ENCODE measurements at places on chromosomes 12 and 14. TPM values are rescaled to one million over a fixed set of nuclear protein-coding genes. Genes with fewer than 3 reads are reported as not detected.

The GALNT16 gene
- total RNA-seq, result under 0.01 TPM

The AKAP5 gene
- total RNA-seq, result 3.0 TPM

The KERA gene
- total RNA-seq, result not detected

The MRPS35 gene
- total RNA-seq, result 55.7 TPM

The PALS1 gene
- 38.4 TPM for total RNA-seq

The FOXA1 gene
- not detected for total RNA-seq

The NRIP2 gene
- total RNA-seq, result 0.86 TPM

The AQP6 gene
- total RNA-seq, result not detected

The GZMB gene
- not detected for total RNA-seq

The SELPLG gene
- total RNA-seq, result 1.3 TPM

The GYS2 gene
- not detected for total RNA-seq

The ZNF10 gene
- 5.2 TPM for total RNA-seq

The GPRC5D gene
- not detected for total RNA-seq

The BDKRB1 gene
- 15.1 TPM for total RNA-seq

The SLC2A3 gene
- 91.5 TPM for total RNA-seq
